ENCODE measurements at places on chromosomes 11 and 22.

DNA sequence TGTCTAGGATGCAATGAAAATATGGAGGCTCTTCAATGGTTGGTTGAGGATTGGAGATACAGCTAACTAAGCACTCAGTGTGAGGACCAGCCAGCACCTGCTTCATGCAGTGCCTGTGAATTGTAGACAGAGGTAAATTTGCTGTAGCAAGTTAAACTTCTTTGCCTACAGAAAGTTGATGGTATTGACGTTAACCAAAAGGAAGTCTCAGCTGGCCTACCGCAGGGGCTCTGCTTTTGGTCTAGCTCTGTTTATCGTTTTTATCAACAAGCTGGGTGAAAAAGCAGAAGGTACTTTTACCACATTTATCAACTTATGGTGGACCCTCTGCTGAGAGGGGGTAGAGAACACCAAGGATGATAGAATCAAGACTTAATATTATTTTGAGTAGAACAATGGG is 51.6 kb downstream of the GRAMD1B start:
- DNase-seq: no peak

GRCh38 chr11:114192841-114193389 is 103.3 kb upstream of the NNMT start:
- no peak for DNase-seq

GRCh38 chr22:17638182-17638431 is 450 bp upstream of the BCL2L13 start:
- no peak for DNase-seq

GRCh38 chr22:25357606-25358420 is 138.4 kb downstream of the CRYBB2 start:
- no peak for DNase-seq

DNA sequence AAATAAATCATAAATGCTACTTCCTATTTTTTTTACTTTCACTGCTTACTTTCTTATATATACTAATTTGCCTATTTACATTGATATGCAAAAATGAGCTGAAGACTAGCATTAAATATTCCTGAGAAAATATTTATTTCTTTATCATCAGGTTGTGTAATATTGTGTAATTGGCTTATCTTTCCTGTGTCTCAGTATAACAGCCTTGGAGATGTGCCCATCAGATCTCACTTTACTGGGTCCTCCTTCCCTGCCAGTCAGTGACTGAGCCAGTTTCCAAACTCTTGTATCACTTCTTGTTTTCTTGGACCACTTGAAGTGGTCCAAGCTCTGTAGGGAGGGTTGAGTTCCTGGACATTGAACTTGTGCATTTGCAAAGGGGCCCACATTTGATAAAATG is 900.0 kb downstream of the LUZP2 start:
- DNase-seq: peak; percentile 0

DNA sequence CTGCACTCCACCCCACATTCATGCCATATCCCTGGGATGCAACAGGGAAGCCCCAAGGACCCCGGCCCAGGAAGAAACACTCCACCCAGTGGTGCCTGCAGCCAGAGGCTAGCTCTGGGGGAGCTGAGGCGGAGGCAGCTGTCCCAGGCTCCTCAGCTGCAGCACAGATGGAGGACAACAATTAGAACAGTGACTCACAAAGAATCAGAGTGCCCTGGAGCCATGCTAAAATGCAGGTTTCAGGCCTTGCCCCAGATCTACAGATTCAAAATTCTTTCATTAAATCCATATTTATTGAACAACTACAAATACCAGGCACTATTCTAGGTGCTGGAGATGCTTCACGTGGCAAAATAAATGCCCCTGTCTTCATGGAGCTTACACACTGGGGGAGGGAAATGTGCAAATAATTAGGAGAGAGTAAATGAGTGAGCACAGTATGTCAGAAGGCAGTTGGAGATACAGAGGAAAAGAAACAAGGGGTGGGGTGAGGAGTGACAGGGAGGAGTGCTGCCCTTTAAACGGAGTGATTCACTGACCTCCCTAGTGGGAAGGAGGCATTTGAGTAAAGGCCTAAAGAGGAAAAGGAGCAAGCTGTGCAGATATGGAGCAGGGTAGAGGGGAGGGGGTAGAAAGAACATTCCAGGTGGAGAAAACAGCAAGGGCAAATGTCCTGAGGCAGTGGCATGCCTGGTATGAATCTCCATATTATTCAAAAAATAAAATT is 73.3 kb upstream of the CSNK2A3 start:
- DNase-seq: no peak

DNA sequence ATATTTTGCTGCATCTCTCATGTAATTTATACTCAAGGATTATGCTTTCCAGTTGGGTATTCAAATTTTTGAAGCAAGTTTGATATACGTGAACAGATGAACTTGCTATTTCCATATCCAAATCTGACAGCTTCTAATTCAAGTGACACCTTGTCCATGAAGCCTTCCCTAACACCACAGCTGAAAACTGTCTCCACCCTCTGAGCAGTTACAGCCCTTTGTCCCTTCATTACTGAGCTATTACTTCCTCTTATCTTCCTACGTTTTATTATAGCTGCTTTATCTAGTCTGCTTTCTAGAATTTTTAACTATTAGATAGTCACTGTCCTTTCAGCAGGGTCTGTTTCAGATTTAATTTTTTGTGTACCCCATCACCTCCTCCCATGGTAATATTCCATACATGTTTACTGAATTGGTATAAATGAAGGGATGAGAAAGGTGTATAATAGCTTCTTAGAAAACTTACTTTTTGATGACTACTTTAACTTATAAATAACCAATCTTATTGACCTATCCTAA is 13.3 kb upstream of the PRSS23 start:
- no peak for DNase-seq

DNA sequence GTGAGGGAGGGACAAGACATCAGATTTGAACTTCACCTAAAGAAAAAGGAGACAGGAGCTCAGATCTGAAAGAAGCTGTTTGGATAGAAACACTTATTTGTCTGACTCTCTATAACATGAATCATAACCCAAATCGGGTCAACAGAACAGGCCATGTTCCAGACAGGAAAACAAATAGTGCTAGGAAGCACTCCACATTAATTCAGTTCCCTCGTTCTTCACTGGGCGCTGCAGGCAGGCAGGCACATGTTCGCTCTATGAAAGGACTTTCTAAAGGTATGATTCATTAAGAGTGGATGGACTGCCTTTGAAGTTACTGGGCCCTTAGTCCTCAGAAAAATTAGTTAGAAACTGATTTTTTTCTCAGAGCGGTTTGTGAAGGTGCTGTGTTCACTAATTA is 137.5 kb upstream of the TRPC6 start:
- DNase-seq: no peak

DNA sequence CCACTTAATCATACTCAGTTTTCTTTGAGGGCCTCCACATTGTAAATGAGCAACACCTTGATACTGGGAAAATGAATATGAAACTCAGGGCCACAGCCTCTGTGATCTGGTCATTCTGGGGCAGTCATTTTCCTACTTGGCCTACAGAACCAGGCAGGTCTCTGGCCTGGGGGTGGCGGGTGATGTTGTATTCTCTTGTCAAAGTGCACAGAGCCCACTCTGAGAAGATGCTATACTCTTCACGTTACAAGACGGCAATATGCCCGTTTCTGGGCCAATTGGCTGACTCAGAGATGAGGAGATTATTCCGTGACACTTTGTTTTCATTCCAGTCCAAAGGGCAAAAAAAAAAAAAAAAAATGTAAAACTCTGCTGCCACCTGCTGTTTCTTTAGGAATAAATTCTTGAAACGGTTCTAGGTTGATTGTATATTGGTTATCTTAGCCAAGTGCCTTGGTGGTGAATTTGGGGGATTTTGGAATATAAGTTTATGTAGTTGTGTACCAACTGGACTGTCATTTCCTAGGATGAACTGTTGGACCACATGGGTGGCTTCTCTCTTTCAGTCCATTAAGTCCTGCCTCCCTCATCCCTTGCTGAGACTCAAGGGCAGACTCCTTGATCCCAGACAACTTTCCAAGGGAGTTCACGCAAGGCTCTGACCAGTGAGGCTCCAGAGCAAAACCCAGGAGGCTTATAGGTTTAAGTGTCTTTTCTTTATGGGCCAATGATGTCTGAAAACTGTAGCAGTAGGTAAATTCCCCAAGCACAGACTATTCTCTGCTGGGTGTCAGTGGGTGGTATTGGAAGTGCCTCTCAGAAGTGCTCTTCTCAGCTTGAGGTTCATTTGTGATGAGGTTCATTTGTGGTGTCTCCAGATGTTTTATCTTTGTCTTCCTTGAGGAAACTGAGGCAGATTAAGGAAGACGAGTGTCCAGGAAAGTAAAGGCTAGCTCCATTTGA is 18.2 kb downstream of the ADM start:
- peak; percentile 90 for DNase-seq

GRCh38 chr11:70915158-70915985 is 337.0 kb downstream of the SHANK2 start:
- DNase-seq: no peak

DNA sequence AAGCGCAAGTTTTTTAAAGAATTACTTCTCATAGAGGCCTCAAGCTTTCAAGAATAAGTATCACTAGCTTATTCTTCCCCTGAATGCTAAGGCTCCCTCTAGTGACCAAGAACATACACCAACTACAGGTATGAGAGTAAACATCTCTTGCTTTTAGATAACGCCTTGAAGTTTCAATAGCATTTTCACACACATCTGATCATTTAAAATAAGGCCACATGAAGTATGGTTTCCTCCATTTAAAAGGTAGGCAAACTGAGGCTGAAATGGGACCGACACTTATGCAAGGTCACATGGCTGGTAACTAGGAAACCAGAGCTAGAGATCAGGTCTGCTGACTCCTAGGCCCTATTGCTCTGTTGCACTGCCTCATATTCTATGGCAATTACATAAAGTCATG is 66.5 kb downstream of the CCDC34 start:
- DNase-seq: peak; percentile 64
